ENCODE measurements at places on chromosomes 2 and 18.
A peak's percentile ranks its signal among the peaks of the same experiment; 100 is the strongest.

GRCh38 chr2:313991-314390 is 26.1 kb upstream of the ALKAL2 start:
- DNase-seq, result no peak

GRCh38 chr2:158889135-158889853 is 79.1 kb upstream of the TANC1 start:
- no peak for DNase-seq

GRCh38 chr2:47264143-47264542 is 109.0 kb upstream of the STPG4 start:
- no peak for DNase-seq

DNA sequence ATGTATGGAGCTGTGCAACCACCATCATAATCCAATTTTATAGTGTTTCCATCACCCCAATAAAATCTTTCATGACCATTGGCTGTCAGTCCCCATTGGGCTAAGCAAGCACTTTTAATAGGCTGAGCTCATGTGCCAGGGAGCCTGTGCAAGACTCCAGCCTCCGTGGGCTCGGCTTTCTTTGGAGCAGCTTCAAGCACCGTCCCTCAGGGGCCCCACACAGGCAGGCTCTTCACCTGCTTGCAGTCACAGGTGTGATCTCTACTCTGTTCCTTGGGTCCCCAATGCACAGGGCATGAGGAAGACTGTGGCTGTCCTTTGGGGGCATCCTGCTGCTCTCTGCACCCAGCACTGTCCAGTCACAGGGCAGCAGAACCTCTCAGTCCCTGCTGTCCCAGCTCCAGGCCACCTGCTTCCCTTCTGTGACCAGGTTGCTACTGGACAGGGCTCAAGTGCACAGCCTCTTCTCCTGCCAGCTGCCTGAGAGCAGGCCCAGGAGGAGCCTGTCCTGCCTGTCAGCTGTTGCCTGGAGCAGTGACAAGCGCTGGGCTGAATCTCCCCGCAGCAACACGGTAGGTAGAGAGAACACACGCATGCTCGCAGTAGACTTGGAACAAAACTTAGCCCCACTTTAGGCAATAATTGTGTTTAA is 40.7 kb upstream of the TMEM131 start:
- DNase-seq, result peak; percentile 48

- no peak for DNase-seq
Measured at GRCh38 chr2:52904355-52904891, 863.2 kb upstream of the CHAC2 start.

- no peak for DNase-seq
Measured at GRCh38 chr2:138950486-138950885, 170.3 kb upstream of the NXPH2 start.

GRCh38 chr2:197869501-197870111 is 65.2 kb downstream of the PLCL1 start:
- no peak for DNase-seq

- DNase-seq, result no peak
Measured at GRCh38 chr18:30093376-30093775, 949.2 kb downstream of the DSC3 start.

GRCh38 chr2:159266554-159266953 is 19.9 kb downstream of the WDSUB1 start:
- DNase-seq, result no peak

GRCh38 chr2:143949121-143949848 is 570.6 kb downstream of the ZEB2 start:
- no peak for DNase-seq

GRCh38 chr2:168848225-168848624 is 42.0 kb downstream of the SPC25 start:
- DNase-seq, result no peak

DNA sequence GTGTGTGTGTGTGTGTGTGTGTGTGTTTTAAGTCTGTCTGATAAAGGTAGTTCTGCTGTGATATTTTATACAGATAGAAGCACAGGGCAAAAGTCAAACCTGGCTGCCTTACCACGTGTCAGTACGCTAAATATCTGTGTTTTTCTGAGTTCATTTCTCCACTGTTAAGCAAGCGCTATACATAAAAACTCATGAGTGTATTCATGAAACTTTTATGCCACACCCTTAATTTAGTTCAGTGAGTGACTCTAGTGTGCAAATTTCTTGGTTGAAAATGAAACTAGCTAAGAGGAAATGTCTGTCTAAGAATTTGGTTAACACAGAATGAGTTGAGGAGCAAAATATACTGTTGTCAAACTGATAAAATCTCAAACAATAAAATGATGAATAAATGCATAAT is 11.2 kb downstream of the CASP10 start:
- no peak for DNase-seq

DNA sequence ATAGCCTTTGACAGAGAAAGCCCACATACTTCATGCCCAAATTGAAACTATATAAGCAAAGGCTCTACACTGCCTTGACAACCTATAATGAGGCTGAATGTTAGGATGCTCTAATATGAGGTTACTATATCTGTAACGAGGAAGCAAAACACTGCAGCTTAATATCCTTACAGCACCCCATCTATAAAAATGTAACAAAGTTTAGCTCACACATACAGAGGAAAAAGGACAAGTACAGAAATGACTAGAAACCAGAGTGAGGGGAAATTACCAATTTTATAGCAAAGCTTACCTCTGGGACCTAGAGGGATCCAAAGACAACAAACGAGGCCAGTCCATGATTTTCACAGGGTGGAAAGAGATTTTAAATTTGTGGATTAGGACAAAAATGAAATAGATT is 138.5 kb downstream of the COL4A4 start:
- DNase-seq, result no peak

- DNase-seq, result no peak
Measured at GRCh38 chr2:121839584-121839983, 84.1 kb downstream of the TSN start.

GRCh38 chr18:3985020-3985419 is 470.1 kb downstream of the DLGAP1 start:
- DNase-seq, result no peak

DNA sequence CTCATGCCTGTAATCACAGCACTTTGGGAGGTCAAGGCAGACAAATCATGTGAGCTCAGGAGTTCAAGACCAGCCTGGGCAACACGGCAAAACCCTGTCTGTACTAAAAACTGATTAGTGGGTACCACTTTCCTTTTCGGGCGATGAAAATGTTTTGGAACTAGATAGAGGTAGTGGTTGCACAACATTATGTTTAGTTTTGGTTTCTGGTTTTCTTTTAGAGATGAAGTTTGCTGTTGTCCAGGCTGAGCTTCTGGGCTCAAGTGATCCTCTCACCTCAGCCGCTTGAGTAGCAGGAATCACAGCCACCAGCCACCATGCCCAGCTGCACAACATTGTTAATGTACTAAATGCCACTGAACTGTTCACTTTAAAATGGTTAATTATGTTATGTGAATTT is 27.6 kb downstream of the AAK1 start:
- DNase-seq, result no peak

DNA sequence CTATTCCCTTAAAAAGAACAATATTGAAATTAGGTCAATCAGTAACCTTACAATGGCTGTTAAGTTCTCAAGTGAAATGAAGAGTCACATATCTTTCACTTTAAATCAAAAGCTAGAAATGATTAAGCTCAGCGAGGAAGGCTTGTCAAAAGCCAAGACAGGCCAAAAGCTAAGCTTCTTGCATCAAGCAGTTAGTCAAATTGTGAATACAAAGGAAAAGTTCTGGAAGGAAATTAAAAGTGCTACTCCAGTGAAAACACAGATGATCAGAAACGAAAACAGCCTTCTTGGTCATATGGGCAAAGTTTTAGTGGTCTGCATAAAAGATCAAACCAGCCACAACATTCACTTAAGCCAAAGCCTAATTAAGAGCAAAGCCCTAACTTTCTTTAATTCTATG is 402.6 kb upstream of the ZEB2 start:
- DNase-seq, result no peak

DNA sequence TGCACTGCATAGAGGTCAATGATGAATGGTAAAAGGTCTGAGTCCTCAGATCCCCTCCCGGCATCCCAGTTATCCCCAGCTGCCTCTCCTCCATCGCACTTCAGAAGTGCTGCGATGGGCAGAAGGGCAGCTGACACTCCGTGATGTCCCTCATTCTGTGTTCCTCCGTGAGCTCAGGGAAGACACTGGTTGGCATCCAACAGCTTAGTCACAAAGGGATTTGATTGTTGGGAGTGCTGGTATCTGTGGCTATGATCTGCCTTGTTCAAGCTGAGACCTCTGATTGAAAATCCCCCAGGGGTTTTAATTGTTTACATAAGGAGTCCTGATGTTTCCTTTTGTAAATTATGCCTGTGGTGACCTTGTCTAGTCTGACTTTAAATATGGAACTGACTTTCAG is 19.0 kb upstream of the SAG start:
- DNase-seq, result no peak

- DNase-seq, result no peak
Measured at GRCh38 chr18:58438161-58438957, 190.5 kb downstream of the ALPK2 start.

DNA sequence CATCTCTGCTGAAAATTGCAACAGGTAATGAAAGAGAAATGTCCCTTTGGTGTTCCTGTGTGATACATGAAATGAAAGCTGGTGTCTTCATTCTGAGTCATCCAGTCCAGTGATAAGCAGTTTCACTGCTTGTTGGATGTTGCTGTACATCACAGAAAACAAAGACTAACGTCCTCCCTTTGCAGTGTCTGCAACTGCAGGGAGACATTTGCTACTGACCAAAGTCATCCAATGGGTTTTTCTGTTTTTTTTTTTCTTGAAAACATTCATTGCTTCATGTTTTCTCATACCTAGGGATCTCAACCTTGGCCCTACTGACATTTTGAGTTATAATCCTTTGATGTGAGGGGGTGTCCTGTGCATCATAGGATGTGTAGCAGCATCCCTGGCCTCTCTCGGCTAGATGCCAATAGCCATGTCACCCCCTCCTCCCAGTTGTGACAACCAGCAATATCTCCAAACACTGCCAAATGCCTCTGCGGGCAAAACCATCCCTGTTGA is 63.6 kb upstream of the FZD5 start:
- DNase-seq, result no peak

GRCh38 chr2:181165199-181165868 is 184.9 kb downstream of the UBE2E3 start:
- no peak for DNase-seq

DNA sequence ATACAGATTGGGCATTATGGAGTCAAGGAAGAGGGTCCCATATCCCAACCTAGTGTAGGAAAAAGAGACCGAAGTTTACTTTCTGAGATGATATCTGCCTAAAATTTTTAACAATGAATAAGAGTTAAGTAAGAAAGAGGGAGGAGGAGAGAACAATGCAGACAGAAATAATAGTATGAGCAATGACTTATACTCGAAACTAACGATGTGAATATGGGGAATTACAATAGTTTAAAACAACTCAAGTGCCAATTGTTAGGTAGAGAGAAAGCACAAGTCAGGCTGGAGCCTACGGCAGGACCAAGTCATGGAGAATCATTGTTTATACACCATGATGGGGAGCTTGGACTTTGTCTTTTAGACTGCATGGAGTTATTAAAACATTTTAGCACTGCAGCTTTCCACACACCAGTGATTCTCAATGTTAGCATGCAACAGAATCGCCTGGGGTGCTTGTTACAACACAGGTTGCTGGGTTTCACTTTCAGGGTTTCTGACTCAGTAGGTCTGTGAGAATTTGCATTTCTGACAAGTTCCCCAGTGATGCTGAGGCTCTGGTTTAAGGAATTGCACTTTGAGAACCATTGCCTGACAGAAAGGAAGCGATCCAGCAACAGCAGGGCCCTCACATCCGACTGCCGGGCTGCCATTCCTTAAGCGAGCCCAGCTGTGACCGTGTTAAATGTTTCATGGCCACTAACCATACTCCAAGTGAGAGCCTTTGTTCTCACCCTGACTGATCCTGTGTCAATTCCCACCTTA is 511.2 kb downstream of the DCDC2C start:
- DNase-seq, result no peak

DNA sequence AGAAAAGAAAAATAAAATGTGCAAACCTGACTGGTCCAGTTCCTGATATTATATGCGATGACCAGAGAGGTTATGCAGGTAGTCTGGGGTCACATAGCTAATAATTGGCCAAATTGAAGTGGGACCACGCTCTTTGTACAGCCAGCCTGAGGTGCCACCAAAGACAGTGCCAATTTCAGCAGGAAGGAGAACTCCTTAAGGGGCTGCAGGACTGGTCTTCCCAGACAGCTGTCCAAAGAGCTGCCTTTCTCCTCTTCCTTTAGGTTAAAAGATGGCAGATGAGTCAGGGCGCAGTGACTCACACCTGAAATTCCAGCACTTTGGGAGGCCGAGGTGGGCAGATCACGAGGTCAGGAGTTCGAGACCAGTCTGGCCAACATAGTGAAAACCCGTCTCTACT is 95.5 kb downstream of the ACKR3 start:
- no peak for DNase-seq
